ENCODE measurements at places on chromosomes 16 and 17. TPM values are rescaled to one million over a fixed set of nuclear protein-coding genes. Genes with fewer than 3 reads are reported as not detected.

DNA sequence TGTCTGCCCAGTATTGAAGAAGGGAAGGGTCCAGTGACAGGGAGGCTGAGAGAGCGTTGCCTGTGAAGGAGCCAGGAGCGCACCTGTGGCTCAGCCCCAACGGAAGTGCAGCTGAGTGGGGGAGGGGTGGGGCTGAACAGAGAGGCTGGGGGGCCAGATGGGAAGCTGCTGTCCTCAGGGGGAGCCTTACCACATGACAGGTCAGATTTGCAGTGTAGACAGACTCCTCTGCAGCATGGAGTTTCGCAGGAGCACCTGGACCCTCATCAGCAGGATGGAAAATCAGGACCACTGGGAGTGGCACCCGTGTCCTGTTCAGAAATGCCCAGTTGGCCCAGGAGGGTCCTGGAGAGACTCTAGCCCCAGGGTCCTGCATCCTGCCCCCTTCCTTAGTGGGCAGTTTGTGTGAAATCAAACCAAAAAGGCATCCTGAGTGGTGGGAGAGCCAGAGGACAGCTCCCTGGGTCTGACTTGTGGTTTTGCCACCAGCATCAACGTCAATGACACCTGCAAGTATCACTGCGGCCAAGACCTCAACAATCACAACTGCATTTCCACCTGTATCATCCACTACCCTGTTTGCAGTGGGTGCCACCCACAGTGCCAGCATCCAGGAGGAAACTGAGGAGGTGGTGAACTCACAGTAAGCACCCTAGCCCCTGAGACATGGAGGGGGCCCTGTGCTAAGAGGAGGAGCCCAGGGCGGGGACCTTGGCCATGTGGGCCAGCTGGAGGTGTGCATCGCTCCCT, 7.8 kb downstream of the CD300A start:
- no peak for DNase-seq

GRCh38 chr17:73598212-73598611, 46.0 kb downstream of the SDK2 start:
- DNase-seq: no peak

DNA sequence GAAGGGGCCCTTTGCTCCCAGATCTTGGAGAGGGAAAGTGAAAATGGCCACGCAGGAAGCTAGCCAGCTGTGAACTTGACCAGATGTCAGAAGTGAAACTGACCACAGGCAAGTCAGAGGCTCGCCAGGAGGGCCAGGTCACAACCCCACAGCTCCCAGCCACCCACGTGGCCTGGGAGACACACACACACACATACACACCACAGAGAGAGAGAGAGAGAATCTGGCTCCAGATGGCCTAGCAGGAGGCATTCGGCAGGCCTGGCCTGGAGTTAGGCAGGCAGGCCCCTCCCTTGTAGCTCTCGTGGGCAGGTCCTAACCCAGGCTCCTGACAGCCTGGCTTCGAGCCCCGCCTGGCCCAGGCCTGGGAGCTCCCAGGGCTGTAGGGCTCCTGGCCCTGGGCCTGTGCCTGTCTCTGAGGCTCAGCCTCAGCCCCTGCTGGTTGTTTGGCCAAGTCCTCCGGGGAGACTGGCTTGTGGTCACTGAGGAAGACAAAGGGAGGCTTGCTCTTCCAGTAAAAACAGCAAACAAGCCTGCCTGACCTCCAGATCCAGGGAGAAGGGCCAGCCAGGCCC, 20.2 kb downstream of the NGFR start:
- DNase-seq: peak; percentile 16

The ADAP2 gene
- total RNA-seq: 0.08 TPM

The NGFR gene
- total RNA-seq: 0.05 TPM

Data from HT-29 (cell line).